ENCODE measurements at places on chromosomes 12 and 14.
A peak's percentile ranks its signal among the peaks of the same experiment; 100 is the strongest.

DNA sequence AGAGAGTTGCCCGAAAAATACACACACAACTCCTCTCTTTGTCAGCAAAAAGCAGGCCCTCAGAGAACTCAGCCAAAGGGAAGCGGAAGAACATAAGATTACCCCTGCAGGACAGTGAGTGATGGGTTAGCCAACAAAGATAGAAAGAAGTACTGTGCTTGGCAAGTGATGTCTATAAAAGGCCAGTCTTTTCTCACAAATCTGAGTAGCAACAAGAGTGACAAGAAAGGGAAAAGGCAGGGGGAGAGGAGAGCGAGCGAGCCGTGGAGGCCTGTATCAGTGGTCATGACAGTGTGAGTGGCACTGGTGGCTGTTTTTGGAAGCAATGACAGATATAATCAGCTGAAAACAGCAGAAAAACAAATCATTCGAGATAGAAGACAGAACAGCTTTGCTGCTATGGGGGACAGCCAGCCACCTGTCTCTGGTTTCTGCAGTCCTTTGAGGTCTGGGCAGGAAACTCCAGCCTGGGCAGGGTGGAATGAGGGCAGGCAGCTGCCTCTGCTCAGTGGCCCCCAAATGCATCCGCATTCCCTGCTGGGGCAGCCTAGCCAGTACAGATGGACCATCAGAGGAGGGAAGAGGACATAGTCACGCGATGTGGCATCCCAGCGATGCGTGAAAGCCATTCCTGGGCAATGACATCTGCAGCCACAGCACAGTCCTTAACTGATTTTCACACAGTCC, 74.7 kb downstream of the TRIM9 start:
- DNase-seq = no peak

- no peak for DNase-seq
Observed at GRCh38 chr14:91146661-91147060, 32.8 kb downstream of the DGLUCY start.

- DNase-seq = no peak
Observed at GRCh38 chr14:64942531-64943111, at the start of gene GPX2. GPX2 (minus strand) TSS chr14:64942745; CDS start chr14:64942726, 19 bp downstream.

GRCh38 chr12:99495799-99496198, 151.8 kb upstream of the GARIN6 start:
- DNase-seq = no peak

DNA sequence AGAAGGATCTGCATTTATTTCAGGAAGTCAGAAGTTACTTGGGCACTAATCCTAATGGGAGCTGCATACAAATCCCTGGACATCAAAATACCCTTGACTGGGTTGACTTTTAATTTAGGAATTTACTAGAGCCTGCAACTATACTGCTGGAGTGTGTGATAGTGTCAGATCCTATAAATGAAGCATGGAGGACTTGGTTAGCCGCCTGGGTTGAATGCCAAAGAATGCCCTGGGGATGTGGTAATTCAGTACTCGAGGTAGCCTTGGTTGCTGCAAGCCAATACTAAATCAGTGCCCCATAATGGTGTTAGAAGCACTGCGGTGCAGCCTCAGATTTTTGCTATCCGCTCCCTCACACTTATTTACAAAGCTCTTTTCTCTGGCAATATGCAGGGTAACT, 184.9 kb downstream of the CAPZA3 start:
- DNase-seq = no peak

GRCh38 chr12:91680864-91681263, 464.8 kb downstream of the BTG1 start:
- no peak for DNase-seq

DNA sequence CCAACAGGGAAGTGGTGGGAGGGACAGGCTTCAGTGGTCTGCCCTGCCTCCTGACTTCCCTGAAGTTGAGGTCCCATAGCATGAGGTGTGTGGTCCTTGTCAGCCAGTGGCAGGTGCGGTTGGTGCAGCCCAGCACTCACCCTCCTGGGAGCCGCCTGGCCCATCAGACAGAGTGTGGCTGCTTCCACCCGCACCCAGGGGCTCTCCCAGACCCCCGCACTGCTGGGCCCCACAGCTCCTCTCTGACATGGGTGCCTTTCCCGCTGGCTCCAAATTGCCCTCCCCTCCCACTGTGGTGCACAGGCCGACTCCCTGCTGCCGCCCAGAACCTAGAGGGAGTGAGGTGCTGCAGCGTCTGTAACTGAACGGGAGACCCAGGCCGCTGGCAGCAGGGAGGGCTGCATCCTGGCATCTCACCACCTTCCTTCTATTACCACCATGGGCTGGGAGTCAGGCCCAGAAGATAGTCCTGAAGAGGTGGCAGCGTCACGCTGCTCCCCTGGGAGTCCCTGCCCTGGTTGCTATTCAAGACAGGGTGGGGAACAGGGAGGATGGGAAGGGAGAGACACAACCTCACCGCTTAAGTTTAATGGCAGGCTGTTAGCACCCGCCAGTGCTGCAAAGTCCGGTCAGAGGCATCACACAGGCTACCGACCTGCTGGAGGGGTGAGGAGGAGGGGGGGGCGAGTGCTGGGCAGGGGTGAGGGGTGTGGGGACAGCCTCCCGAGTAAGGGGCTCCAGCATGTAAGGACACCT, 180.6 kb upstream of the PRMT8 start:
- no peak for DNase-seq

DNA sequence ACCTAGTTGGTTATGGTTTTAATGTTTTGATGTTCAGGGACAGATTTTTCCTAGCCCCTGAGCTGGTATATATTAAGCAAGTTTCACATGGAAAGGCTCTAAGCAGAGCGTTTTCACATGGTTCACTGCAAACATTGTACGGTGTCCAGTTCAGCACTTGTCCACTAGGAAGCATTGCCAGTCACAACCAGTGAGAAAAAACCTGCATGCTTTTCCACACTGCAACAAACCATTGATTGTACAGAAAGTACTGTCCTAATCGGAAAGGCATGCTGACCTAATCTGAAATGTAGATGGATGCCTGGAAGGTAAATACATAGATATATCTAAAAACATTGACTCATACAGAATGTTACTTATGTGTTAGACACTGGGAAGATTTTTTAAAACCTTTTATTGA, 25.0 kb upstream of the NPAS3 start:
- DNase-seq = no peak

GRCh38 chr14:68598089-68598488, 194.8 kb downstream of the ZFP36L1 start:
- no peak for DNase-seq

GRCh38 chr12:41225179-41225578, 37.1 kb downstream of the PDZRN4 start:
- DNase-seq = no peak

GRCh38 chr14:64637735-64638473, 66.3 kb upstream of the PLEKHG3 start:
- DNase-seq = peak; percentile 29

DNA sequence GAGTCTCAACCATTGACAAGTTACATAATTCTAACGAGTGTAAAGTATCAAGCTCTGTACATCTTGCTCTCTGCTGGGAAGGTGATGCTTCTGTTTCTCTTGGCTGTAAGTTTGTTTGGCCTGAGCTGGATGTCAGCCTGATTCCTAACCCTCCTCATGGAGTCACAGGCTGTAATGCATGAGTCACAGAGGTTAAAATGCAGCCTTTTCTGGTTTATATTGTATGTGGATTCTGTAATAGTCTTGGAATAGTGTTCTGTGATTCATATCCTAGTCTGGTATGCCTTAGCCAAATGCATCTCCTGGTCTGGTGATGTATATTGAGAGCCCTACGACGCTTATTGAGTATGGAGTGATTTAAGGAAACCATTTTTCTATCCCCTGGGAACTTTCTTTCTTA, 104.5 kb upstream of the FRMD6 start:
- DNase-seq = no peak

- no peak for DNase-seq
Observed at GRCh38 chr14:98931126-98931525, 340.9 kb downstream of the BCL11B start.
